Endothelial cell of umbilical vein (primary cell): ENCODE measurements at places on chromosomes 4 and X. TPM values are rescaled to one million over a fixed set of nuclear protein-coding genes. Genes with fewer than 3 reads are reported as not detected.

OTC gene
- not detected in 2 replicates for total RNA-seq

TRIM61 gene
- total RNA-seq: 0.22 TPM in 1 of 2 replicates, not detected in the other

NPFFR2 gene
- 0.23 TPM in 1 of 2 replicates, not detected in the other for total RNA-seq

DUSP9 gene
- 0.35 TPM in 1 of 2 replicates, not detected in the other for total RNA-seq
